Activated naive CD4-positive, alpha-beta T cell treated with anti-CD3 and anti-CD28 coated beads for 36 hours (primary cell): ENCODE measurements at places on chromosomes 5 and 9.

GRCh38 chr5:148297731-148298130 is 14.5 kb upstream of the SPINK7 start:
- no peak for DNase-seq
- no peak overlapping the region for H3K27ac ChIP-seq
- no peak overlapping the region for H3K4me3 ChIP-seq
- H3K27me3 ChIP-seq: no peaks in the 10 kb centered on the region

GRCh38 chr5:136769093-136769492 is 403.7 kb upstream of the TRPC7 start:
- no peak overlapping the region for H3K27ac ChIP-seq
- H3K4me1 ChIP-seq: no peaks in the 10 kb centered on the region
- no peaks in the 10 kb centered on the region for H3K36me3 ChIP-seq
- H3K27me3 ChIP-seq: peaks cover 3% of the 10 kb centered on the region
- no peak for DNase-seq

DNA sequence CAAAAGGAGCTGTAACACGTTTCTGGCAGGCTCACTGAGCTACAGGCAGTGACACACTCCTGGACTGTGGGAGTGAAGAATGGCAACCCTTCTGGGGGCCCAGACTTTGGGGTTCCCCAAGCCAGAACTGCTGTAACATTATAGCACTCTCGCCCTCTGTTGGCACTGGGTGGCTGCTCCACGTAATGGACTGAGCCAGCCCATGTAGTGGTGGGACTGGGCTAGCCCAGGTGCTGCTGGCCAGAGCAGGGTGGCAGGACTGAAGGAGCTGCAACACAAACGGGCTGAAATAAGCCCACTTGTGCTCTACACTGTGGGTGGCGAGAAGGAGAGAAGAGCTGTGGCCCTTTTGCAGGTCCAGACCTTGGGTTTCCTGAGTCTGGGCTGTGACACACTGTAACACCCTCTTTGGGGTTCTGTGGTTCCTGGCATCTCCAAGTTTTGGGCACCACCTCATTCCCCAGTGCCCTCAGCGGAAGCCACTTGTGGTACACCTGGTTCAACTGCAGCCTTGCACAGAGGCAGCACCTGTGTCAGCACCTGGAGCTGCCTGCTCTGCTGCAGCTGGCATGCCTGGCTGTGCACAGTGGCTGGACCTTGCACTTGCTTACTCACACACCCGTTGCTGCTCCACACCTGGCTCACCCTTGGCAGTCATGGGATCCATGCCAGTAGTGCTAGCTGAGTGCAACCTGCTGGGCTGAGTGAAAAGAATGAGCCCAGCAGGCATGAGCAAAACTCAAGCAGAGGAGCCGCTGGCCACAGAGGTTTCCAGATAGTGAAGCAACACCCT is 95.0 kb upstream of the PRR16 start:
- no peak overlapping the region for H3K4me3 ChIP-seq
- no peaks in the 10 kb centered on the region for H3K36me3 ChIP-seq
- no peak for DNase-seq
- no peaks in the 10 kb centered on the region for H3K4me1 ChIP-seq

DNA sequence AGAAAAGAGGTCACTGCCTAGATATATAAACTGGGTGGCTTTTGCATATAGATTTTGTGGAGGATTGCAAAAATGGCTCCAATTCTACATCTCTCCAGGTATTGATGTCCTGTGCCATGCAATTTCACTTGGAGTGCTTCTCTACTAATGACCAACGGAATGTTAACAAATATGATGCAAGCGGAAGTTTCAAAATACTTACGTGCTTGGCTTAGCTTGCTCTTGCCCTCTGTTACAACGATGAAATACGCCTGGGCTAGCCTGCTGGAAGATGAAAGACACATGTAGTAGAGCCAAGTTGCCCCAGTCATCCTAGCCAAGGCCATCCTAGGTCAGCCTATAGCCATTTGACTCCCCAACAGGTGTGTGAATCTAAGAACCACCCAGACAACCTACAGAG is 3.6 kb upstream of the POC5 start:
- no peak for DNase-seq
- peaks cover 1% of the 10 kb centered on the region for H3K36me3 ChIP-seq
- peaks cover 5% of the 10 kb centered on the region for H3K4me1 ChIP-seq
- no peak overlapping the region for H3K4me3 ChIP-seq
- H3K27ac ChIP-seq: no peak overlapping the region

DNA sequence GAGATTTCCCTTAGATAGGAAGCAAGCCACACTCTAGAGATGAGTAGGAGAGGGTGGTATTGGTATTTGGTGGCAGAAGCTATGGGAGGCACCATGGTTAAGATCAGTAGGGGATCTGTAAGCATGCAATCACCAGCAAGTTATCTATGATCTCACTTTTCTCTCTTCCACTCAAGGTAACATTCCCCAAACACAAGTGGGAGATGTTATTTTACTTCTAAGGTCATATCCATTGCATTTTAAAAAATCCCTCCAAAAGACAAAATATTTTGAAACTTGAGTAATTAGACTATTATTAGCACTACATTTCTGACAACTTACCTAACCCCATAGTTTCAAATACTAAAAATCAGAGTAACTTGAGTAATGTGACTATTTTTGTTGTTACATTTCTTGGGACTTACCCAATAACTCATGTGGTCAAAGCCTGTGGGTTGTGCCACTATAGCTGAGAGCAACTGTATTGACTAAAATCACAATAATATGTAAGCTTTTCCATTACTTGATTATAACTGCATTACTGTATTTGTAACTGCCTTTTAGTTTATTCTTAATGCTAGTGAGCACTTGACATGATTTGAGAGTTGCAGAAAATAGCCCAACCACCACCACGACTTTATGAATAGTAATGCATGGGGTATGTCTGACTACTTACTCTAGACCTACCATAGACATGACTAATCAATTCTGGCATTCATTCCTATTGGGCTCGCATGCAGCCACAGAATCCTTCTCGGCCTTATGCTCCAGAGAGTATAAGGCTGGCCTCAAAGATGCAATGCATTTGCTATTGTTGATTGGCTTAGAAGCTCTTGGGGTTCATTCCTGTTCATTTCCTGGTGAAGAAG is 264.7 kb downstream of the TRIM32 start:
- no peak overlapping the region for H3K4me3 ChIP-seq
- no peak overlapping the region for H3K27ac ChIP-seq
- peaks cover 3% of the 10 kb centered on the region for H3K27me3 ChIP-seq
- no peak for DNase-seq

DNA sequence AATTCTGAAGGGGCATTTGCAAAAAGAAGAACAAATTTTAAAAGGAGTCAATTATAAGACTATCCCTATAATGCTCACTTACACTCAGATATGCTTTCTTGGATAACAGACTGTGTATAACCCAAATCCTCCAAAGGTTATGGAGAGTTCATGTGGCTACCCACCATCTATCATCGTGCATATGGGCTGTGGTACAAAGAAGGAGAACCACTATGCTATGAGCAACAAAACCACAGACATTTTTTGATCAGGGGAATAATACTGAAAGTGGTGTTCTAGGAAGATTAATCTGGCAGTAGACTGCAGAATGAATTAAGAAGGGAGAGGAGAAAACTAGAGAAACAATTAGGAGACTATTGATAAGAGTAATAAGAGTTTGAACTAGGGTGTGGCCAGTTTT is 16.8 kb downstream of the NR3C1 start:
- peaks cover 38% of the 10 kb centered on the region for H3K36me3 ChIP-seq
- peaks cover 70% of the 10 kb centered on the region for H3K4me1 ChIP-seq
- H3K27me3 ChIP-seq: no peaks in the 10 kb centered on the region
- H3K4me3 ChIP-seq: no peak overlapping the region
- no peak overlapping the region for H3K27ac ChIP-seq

DNA sequence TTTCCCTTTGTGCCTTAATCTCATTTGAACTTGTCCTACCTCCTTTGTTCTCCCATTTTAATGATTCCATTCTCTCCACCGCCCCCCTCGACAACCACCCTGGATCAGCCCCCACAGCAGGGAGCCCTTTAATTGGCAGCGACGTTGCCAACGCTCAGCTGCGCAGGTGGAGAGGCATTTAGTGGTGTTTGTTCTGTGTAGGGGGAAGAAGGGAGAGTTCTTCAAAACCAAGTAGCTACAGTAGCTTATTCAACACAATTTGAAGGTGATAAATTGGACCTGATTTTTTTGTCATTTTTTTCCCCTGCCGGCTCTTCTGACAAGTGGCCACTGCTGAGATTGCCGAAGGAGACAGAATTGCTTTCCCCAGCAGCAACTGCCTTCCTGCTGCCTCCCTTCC is 499.1 kb downstream of the CDK5RAP2 start:
- DNase-seq: no peak
- peaks cover 2% of the 10 kb centered on the region for H3K27me3 ChIP-seq
- H3K4me1 ChIP-seq: no peaks in the 10 kb centered on the region
- no peaks in the 10 kb centered on the region for H3K36me3 ChIP-seq
